ENCODE measurements at places on chromosomes 13 and 19. TPM values are rescaled to one million over a fixed set of nuclear protein-coding genes. Genes with fewer than 3 reads are reported as not detected.

DNA sequence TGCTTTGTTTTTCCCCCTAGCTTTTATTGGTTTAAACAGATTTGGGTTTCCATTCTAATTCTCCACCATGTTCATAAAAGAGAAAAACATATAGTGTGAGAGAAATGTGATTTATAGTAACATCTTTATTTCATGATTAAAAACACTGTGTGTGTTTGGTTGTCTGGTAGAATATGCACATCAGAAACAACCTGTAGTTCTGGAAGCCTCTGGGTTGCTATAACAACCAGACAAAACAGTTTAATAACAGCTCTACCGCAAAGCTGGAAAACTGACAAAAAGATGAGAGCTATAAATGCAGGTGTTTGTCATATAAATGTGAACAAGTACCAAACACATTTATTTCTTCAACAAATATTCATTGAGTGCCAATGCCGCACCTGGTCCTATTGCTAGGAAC is 9.8 kb downstream of the KBTBD6 start:
- no peak for DNase-seq

SAMD4B gene
- 83.6 TPM for total RNA-seq

SPACA4 gene
- not detected for total RNA-seq

GRCh38 chr13:102141625-102142472 is 260.0 kb downstream of the FGF14 start:
- no peak for DNase-seq

DNA sequence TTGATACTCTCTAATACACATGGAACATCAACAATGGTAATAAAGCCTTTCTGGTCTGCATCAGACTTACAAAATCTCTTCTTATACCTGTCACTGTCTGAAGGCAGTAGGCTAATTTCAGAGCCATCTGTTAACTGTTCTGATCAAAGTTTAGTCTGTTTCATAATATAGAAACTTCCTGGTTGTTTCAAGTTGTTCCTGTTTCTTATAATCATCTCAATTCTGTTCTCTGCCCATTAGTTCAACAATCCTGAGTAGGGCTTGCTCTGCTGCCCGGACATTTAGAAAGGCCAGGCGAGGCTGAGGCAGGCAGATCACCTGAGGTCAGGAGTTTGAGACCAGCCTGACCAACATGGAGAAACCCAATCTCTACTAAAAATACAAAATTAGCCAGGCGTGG is 5.4 kb upstream of the ZSCAN5A start:
- DNase-seq: no peak

- no peak for DNase-seq
Observed at GRCh38 chr13:25738342-25739196, 313.2 kb downstream of the SHISA2 start.

- DNase-seq: no peak
Observed at GRCh38 chr13:39960191-39960590, 304.7 kb downstream of the COG6 start.

DNA sequence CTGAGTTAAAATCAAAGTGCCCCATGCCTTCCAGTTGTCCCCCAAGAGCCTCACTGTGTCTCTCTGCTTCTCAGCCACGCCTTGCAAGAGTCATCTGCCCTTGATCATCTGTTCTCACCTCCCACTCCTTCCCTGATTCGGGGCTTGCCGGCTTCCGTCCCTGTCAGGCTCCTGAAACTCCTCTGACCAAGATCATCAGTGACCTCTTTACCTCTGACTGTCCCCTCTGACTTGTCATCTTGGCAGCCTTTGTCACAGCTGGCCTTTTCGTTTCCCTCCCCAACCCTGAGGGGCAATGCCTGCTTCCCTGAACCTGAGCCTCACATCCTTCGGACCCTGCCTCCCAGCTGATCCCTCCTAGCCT is 66.3 kb downstream of the MAP4K1 start:
- no peak for DNase-seq

NTF4 gene
- not detected for total RNA-seq

- DNase-seq: no peak
Observed at GRCh38 chr19:38049105-38049649, 142.2 kb downstream of the SIPA1L3 start.

DNA sequence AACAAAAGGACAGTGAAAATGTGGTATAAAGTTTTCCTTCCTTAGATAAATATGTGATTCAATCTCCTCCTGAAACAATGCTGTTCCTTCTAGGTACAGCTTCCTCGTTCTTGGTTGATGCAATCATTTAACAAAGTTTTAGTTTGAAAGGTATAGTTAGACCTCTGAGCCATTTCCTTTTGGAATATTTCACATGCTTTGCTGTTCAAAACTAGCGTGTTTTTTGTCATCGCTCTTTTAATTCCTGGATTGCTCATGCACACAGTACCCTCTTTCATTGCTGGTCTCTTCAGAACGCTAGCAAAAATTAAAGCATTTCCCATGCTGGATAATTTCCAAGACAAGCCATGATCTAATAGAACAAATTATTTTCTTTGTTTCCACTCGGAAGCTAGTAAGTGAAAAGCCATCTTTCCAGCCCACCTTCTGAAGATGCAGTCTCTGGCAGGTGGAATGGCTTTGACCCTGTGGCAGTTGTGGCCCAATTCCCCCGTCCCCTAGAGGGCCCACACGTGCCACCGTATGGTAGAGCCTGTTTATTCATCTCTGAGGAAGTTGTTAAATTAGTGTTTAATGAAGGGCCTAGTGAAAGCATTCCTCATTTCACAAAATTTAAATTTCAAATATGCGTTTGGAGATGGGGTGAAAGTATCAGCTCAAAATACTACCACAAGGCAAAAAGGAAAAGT is 1040.6 kb upstream of the SLC10A2 start:
- no peak for DNase-seq

DNA sequence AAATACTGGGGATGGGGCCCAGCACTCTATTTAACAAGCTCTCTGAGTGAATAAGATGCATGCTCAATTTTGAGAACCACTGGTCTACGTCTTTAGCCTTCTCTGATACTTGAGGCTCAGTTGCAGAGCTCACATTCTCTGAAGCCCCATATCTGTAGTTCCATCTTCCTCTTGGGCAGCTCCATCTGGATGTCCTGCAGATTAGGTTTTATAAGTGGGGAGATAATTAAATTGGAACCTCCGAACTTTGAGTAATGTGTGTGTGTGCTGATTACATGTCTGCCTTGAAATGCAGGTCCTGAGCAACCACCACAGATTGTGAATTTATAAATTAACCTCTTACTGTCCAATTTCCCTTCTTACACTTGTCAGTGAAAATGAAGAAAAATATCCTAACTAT is 7.2 kb upstream of the RASL11A start:
- no peak for DNase-seq

DNA sequence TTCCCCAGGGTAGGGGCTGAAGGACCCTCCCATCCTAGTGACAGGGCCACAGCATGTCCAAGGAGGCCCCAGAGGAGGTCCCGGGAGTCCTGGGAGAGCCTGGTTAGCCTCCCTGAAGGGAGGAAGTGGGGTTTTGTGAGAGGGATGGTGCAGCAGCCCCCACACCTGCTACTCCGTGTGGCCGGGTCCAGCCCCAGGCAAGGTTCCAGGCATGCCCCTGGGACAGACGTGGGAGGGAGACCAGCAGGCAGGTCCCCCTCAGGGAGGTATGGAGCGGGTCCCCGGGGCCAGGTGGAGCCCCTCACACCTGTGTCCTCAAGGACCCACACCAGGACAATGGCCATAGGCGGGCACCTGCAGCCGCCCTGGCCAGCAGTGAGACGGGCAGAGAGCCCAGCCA is 1.9 kb upstream of the F7 start:
- no peak for DNase-seq

DNA sequence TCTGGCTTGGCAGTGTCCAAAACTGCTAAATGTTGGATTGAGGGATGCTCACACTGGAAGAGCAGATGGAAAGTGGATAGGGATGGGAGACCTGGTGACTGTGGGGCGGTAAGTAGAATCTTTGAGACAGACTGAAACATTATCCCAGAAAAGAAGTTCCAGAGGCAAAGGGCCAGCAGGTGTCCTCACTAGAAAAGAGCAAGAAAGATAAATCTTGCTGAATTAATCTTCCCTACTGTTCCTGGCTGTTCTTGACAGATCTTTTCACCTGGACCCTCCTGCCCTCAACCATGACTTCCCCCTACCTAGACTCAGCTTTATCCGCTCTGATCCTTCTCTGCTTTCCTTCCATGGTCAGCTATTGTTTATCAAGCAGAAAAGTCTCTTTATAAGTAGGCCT is 35.0 kb upstream of the FRY start:
- no peak for DNase-seq

LSR gene
- 0.68 TPM for total RNA-seq

Measured in sigmoid colon (tissue), 7 donors.